ENCODE measurements at places on chromosomes 7 and 10.

DNA sequence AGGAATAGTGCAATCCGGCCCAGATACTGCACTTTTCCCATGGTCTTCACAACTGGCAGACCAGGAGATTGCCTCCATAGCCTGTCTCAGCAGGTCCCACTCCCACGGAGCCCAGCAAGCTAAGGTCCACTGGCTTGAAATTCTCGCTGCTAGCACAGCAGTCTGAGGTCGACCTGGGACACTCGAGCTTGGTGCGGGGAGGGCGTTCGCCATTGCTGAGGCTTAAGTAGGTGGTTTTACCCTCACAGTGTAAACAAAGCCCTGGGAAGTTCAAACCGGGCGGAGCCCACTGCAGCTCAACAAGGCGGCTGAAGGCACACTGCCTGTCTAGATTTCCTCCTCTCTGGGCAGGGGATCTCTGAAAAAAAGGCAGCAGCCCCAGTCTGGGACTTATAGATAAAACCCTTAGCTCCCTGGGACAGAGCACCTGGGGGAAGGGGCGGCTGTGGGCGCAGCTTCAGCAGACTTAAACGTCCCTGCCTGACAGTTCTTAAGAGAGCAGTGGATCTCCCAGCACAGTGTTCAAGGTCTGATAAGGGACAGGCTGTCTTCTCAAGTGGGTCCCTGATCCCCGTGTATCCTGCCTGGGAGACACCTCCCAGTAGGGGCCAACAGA is 293.5 kb upstream of the GALNT17 start:
- DNase-seq = no peak

- DNase-seq = no peak
Measured at GRCh38 chr7:107967420-107967819, 35.5 kb downstream of the LAMB1 start.

DNA sequence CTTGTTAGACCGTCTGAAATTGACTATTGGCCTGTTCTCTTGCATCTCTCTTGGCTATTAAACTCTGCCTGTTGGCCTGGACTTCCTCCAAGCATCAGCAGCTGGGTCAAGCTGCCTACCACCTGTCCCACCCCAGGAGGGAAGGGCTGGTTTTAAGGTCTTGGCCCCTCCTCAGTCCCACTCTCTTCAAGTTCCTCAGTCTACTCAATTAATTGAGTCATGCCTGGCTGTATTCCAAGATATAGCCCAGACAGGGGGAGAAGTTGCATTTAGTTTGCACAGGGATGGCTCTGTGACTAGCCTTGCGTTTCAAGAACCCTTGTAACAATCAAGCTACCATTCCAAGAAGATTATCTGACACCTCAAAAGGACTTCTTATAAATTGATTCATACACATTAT is 113.8 kb upstream of the GLI3 start:
- DNase-seq = no peak

GRCh38 chr7:40419806-40420205 is 285.0 kb downstream of the SUGCT start:
- DNase-seq = no peak

- no peak for DNase-seq
Measured at GRCh38 chr7:2937701-2938513, 93.8 kb upstream of the GNA12 start.

DNA sequence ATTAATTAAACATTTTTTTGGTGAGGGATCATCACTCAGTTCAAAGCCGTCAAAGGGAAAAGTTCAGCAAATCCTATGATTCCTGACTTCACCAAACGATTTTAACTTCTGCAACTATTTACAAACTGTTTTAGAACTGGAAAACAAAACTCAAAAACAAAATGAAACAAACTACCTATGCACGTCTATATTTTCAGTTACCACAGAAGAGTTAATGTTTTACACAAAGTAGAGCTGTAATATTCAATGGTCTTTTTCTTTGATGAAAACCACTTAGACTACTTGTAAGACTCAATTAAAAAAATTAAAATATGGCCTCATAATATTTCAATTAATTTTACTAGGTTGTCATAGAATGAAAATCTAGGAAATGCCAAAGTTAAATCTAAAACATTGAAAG is 131.5 kb downstream of the ATE1 start:
- no peak for DNase-seq

DNA sequence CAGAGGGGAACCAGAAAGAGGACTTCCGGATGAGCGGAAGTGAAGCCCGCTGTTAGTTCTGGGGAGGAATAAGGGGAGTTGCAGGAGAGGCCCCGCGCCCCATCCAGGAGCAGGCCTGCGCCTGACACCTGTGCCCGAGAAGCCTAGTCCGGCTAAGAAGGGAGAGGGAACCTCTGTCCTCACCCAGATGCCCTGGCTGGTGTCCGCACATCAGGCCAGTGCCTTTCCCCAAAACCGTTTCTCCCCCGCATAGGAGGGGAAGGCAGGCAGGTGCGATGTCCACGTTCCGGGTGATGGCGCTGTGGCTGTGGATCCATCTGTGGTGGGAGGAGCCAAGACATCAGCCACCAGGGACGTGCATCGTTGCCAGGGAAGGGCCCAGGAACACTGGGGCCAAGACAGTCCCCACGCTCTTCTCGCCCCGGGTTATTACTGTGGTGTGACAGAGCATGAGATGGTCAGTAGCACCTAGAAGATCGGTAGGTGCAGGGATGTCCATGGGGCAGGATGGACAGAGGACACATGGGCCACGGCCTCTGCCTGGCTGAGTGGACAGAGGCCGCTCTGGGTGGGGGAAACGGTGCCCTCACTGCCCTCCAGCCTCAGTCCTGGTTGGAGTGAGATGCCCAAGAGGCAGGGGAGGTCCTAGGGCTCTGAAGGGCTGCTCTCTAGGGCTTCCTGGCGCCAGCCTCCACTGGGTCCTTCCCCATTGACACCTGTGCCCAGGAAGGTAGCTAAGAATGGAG is 262.7 kb downstream of the CELF2 start:
- no peak for DNase-seq

DNA sequence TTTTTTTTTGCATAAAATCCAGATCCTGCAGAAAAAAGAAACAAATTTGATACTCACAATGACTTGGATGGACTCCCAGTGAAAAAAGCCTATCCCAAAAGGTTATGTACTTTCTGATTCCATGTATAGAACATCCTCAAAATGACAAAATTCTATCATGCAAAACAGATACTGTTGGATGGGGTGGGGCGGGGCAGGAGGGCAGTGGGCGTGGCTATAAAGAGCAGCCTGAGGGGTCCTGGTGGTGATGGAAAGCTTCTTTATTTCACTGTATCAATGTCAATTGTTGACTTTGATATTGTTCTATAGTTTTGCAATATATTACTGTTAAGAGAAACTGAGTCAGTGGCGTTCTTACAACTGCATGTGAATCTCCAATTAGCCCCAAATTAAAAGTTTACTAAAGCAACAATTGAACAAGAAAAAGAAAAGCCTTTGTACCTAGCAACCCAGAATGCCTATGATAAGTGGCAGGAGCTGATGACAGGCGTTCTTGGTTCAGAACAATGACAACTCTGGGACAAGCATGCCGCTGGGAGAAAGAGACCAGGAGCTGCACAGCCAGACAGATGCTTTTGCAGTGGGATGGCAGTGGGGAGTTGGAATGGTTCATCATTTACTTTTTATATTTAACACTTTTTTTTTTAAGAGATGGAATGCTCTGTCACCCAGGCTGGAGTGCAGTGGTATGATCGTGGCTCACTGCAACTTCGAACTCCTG is 101.9 kb downstream of the LHPP start:
- DNase-seq = no peak

DNA sequence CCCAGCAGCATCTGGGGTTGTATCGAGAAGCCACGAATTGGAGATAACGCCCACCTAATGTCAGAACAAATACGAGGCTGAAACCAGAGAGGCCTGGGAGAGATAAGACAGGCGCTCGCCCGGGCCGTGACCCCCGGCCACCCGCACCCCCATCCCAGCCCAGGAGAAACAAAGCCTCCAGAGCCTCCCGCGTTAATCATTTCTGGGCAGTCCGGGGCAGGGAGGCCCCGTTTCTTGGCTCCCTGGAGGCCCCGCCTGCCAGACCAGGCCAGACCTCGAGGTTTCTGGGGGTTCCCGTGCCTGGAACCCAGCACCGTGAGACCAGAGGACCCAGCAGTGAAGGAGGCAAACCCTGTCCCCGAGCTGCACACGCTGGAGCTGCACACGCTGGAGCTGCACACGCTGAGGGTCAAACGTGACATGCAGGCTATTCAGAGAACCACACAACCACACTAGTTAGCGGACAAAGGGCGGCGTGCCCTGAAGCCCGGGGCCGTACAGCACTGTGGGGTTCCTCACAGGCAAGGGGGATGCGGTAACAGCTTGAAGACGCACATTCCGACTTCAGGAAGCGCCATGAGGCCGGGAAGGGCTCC is 53.4 kb downstream of the FOXL3 start:
- DNase-seq = no peak

DNA sequence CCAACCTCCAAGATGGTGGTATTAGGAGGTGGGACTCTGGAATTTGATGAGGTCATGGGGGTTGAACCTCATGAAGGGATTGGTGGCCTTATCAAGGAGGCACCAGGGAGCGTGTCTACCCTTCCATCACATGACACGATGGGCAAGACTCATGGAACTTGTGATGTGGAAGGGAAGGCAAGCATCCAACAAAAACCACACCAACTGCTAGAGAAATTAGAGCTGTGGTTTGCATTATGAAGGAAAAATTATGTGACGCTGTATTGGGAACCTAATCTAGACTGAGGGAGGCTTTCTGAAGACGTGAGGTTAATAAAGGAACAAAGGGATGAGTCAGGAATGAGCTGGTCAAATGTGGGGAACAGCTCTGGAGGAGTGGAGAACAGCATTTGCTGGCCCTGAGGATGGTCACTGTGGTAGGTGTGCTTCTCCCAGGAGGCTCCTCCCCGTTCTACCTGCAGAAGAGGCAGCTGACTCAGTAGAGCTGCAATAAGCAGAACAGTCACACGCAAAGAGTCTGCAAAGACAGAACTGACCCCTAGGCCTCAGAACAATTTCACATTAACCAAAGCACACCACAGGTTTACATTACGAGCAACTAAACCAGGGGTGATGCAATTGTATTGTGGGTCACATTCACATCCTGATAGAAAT is 236.6 kb upstream of the GRB10 start:
- DNase-seq = no peak

GRCh38 chr7:46032353-46032752 is 111.3 kb upstream of the IGFBP3 start:
- no peak for DNase-seq

DNA sequence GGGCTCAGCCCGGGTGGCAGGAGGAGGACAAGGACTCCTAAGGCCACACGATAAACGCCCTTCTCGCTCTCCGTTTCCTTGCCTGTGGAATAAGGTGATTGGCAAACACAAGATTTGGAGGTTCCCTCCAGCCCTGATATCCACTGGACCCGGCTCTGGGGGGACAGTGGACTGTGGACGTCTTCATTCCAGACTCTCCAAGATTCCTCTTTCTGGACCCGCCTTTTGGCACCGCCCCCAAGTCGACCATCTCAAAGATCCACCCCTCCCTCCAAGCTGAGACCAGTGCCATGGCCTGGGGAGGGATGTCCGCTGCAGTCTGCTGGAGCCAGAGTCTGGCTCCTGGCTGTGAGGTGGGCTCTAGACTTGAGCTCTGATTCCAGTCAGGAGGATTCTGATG is 23.6 kb downstream of the ZNF783 start:
- DNase-seq = peak; percentile 7

DNA sequence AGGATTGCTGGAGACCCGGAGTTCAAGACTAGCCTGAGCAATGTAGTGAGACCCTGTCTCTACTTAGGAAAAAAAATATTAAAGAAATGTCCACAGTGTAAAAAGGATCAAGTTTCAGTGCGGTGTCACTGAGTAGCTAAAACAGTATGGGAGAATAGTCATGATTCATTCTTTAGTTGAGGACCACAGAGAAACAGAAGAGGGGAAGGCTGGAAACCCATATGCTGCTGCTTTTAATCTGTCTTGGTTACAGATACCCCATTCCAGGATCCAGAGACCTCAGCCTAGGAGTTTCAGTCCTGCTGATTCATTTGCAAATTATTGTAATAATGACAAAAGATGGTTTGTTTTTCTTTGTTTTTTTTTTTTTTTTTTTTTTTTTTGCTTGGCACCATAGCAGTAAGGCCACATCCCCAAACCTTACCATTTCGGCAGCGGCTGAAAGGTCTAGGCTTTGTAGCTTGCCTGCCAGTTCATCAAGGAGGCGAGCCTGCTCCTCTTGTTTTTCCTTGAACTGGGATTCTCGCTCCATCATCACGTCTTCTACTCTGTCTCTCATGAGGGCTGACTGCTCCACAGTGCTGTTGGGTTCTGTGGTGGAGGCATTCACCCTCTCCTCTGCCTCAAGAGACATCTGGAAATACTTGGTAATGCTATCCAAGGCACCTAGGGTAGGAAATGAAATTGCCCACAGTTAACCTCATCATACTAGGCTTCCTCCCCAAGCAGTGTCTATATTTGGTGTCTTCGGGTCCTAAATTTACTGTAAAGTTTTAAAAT is 44.2 kb downstream of the DLD start:
- DNase-seq = no peak

- no peak for DNase-seq
Measured at GRCh38 chr10:50289196-50289595, 37.9 kb upstream of the ASAH2 start.

DNA sequence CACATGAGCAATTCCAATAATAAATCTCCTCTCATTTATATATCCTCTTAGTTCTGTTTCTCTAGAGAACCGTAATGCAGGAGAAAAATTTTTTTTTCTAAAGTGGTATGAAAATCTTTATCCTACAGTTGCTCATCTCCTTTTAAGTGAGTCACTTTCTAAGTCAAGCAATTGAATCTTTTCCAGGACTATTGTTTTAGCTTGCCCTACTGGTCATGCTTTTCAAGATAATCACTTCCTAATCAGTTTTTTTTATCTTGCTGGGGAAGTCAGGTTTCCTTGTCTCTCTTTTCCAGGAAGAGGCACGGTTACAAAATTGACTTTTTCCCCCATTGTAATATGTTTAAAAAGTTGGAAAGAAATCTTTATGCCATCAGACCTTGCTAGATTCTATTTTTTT is 44.0 kb downstream of the INPP5F start:
- DNase-seq = peak; percentile 91

DNA sequence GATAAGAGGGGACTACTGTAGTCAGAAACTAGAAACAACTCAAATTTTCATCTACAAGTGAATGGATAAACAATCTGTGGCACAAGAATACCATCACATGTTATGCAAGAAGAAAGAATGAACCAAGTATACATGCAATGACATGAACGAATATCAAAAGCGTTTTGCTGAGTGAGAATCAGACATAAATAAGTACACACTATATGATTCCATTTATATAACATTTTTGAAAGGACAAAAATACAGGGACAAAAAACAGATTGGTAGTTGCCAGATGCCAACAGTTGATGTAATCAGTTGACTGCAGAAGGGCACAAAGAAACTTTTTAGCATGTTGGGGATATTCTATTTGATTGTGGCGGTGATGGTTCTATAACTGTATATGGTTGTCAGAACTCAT is 33.6 kb downstream of the CTNNA3 start:
- no peak for DNase-seq

All from kidney capillary endothelial cell (primary cell).